ENCODE measurements at places on chromosomes 12 and 14. TPM values are rescaled to one million over a fixed set of nuclear protein-coding genes. Genes with fewer than 3 reads are reported as not detected.

GRCh38 chr12:128513331-128513730 lies 246.4 kb downstream of the TMEM132C start:
- H3K4me1 ChIP-seq: no peaks in the 10 kb centered on the region
- no peaks in the 10 kb centered on the region for H3K27me3 ChIP-seq
- DNase-seq: no peak
- H3K27ac ChIP-seq: no peak overlapping the region

DNA sequence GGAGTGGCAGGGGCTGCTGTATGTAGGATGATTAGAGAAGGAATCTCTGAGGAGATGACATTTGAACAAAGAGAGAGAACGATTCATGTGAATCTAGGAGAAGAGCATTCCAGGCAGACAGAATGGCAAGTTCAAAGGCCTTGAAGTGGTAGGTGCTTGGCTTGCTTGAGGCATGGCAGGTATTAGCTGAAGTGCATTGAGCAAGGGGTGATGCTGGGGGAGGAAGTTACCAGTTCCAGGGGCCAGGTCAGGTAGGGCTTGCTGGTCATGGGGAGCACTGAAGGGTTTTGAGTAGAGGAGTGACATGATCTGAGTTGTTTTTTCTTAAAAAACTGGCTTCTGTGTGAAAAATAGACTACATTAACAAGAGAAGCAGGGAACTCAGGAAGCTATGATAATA lies 71.8 kb downstream of the SPATS2 start:
- no peak overlapping the region for H3K27ac ChIP-seq
- H3K4me3 ChIP-seq: no peak overlapping the region
- peak; percentile 48 for DNase-seq
- no peaks in the 10 kb centered on the region for H3K36me3 ChIP-seq

GRCh38 chr12:66915306-66915904 lies 236.5 kb upstream of the GRIP1 start:
- H3K4me3 ChIP-seq: no peak overlapping the region
- DNase-seq: no peak
- H3K36me3 ChIP-seq: no peaks in the 10 kb centered on the region
- H3K27ac ChIP-seq: no peak overlapping the region

- DNase-seq: no peak
- no peak overlapping the region for H3K27ac ChIP-seq
- no peaks in the 10 kb centered on the region for H3K36me3 ChIP-seq
- H3K4me1 ChIP-seq: no peaks in the 10 kb centered on the region
- no peak overlapping the region for H3K4me3 ChIP-seq
These were observed 4.5 kb downstream of the GRIN2B start for GRCh38 chr12:13976880-13977279.

DNA sequence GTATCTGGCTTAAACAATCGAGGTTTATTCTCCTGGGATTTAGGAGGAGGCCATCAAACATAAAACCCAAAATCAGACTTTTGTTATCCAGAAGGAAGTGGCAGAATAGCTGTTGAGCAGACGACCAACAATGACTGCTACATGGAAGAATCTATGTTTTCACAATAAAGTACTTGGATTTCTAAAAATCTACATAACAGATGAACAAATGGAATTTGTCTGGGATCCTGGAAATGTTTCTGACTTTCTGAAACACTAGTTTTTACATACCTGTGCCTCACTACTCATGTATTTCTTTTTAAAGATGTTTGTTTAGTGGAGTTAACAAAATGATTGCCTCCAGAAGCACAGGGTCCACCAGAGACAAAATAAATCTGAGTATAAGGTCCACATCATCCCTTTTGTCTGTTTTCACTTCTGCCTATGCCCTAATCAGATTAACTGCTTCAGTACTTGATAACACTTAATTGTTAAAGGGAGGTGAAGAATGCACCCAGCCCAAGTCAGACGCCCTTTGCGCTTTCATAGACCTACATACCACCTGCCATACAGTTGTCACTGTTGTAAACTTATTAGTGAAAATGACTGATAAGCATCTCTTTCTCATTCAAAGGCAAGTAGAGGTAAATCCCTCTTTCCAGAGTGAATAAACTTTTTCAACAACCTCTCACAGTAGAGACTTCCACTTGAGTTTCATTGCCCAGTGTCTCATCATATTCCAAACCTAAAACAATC lies 164.6 kb downstream of the EGLN3 start:
- no peaks in the 10 kb centered on the region for H3K27me3 ChIP-seq
- no peaks in the 10 kb centered on the region for H3K4me1 ChIP-seq
- no peak overlapping the region for H3K4me3 ChIP-seq
- no peak for DNase-seq
- no peak overlapping the region for H3K27ac ChIP-seq

DNA sequence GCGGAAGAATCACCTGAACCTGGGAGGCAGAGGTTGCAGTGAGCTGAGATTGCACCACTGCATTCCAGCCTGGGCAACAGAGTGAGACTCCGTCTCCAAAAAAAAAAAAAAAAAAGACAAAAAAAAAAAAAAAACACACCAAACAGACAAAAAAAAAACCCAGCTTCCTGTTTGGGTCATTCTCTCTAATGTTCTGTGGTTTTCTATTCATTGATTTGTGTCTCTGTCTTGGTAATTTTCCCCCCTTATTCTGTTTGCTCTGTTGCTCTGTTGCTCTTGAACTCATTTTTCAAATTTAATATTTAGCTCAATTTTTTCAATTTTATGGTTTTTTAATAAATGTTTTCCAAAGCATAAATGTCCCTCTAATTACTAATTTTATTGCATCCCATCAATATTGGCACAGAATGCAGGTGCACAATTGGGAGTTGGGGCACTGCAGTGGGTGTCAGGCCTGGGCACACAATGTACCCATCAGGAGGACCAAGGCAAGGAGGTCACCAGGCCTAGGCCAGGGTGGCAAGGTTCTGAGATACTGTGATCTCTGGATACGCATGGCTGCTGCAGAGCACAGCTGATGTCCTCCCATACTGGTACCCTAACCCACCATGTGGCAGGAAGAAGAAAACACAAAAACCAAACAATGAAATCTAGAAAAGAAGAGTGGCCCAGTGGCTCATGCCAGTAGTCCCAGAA lies 8.0 kb upstream of the GNPTAB start:
- no peak overlapping the region for H3K27ac ChIP-seq
- no peak overlapping the region for H3K4me3 ChIP-seq
- no peaks in the 10 kb centered on the region for H3K36me3 ChIP-seq
- H3K27me3 ChIP-seq: no peaks in the 10 kb centered on the region
- no peak for DNase-seq

- no peak overlapping the region for H3K27ac ChIP-seq
- no peaks in the 10 kb centered on the region for H3K4me1 ChIP-seq
- no peak for DNase-seq
- no peak overlapping the region for H3K4me3 ChIP-seq
- H3K36me3 ChIP-seq: no peaks in the 10 kb centered on the region
- no peaks in the 10 kb centered on the region for H3K27me3 ChIP-seq
These were observed 11.6 kb upstream of the CSRP2 start for GRCh38 chr12:76890151-76891143.

GRCh38 chr14:55835985-55836384 lies 256.0 kb downstream of the KTN1 start:
- no peaks in the 10 kb centered on the region for H3K4me1 ChIP-seq
- no peak overlapping the region for H3K27ac ChIP-seq
- H3K27me3 ChIP-seq: no peaks in the 10 kb centered on the region
- no peaks in the 10 kb centered on the region for H3K36me3 ChIP-seq

DNA sequence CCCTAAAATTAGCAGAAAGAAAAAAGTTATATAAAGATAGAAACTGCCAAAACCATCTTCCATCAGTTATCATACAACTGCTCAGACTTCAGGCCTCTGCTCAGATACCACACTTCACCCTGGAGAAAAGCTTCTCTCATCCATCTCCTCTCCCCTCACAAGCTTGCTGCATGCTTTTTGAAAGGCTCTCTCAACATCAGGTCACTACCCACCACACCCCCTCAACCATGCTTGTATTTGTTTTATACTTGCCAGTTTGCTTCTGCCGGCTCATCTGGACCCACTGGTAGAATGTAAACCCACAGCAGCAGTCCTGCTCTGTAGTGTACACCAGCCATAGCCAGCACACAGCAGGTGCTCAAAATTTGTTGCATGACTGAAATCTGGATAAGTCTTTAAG lies 8.8 kb downstream of the PPP1CC start:
- no peak overlapping the region for H3K27ac ChIP-seq
- peaks cover 8% of the 10 kb centered on the region for H3K36me3 ChIP-seq
- no peak overlapping the region for H3K4me3 ChIP-seq

DNA sequence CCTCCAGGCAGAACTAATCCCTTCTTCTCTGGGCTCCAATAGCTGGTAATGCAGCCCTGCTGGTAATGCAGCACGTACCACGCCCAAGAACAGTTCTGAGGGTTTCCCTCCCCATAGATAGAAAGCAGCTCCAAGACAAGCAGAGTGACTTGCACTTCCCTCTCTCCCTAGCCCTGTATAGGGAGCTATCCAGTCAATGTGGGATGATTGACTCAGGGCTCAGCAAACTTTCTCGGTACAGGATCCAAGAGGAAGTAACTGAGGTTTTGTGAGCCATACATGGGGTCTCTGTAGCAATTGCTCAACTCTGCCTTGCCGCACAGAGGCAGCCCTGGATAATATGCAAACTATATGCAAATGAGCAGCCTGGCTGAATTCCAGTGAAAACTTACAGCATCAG lies 15.5 kb upstream of the FKBP4 start:
- no peaks in the 10 kb centered on the region for H3K36me3 ChIP-seq
- H3K27me3 ChIP-seq: no peaks in the 10 kb centered on the region
- H3K4me3 ChIP-seq: no peak overlapping the region

DNA sequence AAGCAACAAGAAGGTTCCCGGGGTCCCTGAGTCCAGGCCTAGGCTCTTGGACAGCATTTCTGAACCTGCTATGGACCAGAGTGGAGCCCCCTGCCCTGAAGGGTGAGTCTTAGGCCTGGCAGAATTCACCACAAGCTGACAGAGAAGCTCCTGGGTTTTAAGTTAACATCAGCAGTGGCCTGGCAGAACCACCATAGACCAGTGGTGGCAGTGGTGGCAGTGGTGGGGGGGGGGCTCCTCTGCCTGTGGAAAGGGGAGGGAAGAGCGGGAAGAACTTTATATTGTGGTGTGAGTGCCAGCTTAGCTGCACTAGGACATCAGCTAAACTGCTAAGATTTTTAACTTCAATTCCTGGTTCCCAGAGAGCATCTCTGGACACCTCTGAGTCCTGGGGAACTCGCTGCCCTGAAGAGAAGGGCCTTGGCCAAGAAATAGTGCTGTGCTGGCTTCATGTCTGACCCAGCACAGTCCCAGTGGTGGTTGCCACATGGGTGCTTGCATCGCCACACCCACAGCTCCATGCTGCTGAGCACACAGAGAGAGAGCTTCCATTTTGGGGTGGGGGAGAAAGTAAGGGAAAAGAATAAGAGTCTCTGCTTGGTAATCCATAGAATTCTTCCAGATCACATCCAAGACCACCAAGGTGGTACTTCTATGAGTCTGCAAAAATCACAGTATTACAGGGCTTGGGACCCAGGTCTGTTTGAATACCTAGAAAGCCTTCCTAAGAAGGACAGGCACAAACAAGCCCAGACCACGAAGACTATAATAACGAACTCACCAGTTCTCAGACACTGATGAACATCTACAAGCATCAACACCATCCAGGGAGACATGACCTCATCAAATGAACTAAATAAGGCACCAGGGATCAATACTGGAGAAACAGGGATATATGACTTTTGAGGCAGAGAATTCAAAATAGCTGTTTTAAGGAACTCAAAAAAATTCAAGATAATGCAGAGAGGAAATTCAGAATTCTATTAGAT lies 20.4 kb upstream of the RNF212B start:
- no peaks in the 10 kb centered on the region for H3K4me1 ChIP-seq
- no peak for DNase-seq
- no peak overlapping the region for H3K4me3 ChIP-seq
- no peaks in the 10 kb centered on the region for H3K27me3 ChIP-seq
- H3K36me3 ChIP-seq: no peaks in the 10 kb centered on the region

Gene CLEC4D
- total RNA-seq: not detected

- H3K4me1 ChIP-seq: peaks cover 4% of the 10 kb centered on the region
- no peaks in the 10 kb centered on the region for H3K27me3 ChIP-seq
- H3K27ac ChIP-seq: no peak overlapping the region
These were observed 188.7 kb upstream of the TMEM260 start for GRCh38 chr14:56390859-56391258.

GRCh38 chr12:71846322-71846940 lies 6.9 kb downstream of the TBC1D15 start:
- H3K4me1 ChIP-seq: peaks cover 16% of the 10 kb centered on the region
- no peak overlapping the region for H3K27ac ChIP-seq
- no peaks in the 10 kb centered on the region for H3K36me3 ChIP-seq

GRCh38 chr14:58395562-58395811 lies 243 bp upstream of the TOMM20L start:
- peak overlapping the region; percentile 77 for H3K27ac ChIP-seq

Gene PPP1R12A
- 90.0 TPM for total RNA-seq

DNA sequence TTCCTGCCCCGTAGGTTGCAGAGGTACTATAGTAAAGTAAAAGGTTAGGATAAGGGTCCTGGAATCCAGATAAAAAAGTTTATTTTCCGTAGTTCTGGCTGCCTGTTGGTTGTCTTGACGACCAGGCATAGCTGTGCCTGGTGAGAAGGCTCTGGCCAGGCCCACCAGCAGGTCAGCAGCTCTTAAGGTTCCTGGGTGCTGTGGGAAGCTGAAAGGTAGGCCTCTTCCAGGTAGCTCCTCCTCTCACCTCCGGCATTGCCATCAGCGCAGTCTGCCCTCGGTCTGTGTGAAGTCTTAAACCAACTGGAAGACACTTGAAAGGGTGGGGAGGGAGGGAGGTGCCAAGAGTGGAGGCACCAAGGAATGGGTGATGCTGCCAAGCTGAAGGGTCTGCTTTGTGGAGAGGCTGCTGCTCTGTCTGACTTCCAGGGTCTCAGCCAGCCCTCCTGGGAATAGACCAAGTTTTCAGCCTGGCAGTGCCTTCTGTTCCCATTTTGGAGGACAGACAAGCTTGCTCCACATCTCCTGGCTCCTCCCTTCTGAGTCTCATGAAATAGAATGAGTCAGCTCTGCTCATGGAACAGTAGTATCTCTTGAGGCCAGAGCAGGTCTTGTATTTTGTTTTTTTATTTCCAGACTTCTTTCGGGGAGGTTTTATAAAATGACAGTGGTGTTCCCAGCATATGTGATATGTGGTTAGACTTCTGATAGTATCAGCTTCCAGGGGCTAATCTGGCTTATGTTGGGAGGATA lies 5.2 kb upstream of the ACADS start:
- no peak overlapping the region for H3K4me3 ChIP-seq
- no peak overlapping the region for H3K27ac ChIP-seq
- H3K4me1 ChIP-seq: peaks cover 13% of the 10 kb centered on the region
- H3K36me3 ChIP-seq: peaks cover 65% of the 10 kb centered on the region
- no peak for DNase-seq
- no peaks in the 10 kb centered on the region for H3K27me3 ChIP-seq

Gene KLRC2
- total RNA-seq: 0.33 TPM

GRCh38 chr14:64554556-64554955 lies 4.8 kb downstream of the PPP1R36 start:
- peaks cover 7% of the 10 kb centered on the region for H3K4me1 ChIP-seq
- H3K4me3 ChIP-seq: no peak overlapping the region
- H3K27ac ChIP-seq: no peak overlapping the region

Gene MED13L
- 168 TPM for total RNA-seq

- no peak for DNase-seq
- peaks cover 18% of the 10 kb centered on the region for H3K4me1 ChIP-seq
- H3K27me3 ChIP-seq: no peaks in the 10 kb centered on the region
- no peak overlapping the region for H3K4me3 ChIP-seq
These were observed 408.2 kb downstream of the AEBP2 start for GRCh38 chr12:19847294-19848059.

- H3K4me1 ChIP-seq: no peaks in the 10 kb centered on the region
- H3K36me3 ChIP-seq: no peaks in the 10 kb centered on the region
- H3K4me3 ChIP-seq: no peak overlapping the region
- H3K27me3 ChIP-seq: no peaks in the 10 kb centered on the region
- no peak overlapping the region for H3K27ac ChIP-seq
These were observed 190.1 kb upstream of the FOXG1 start for GRCh38 chr14:28576523-28576922.

GRCh38 chr12:51262758-51263177 lies 7.4 kb downstream of the SMAGP start:
- no peaks in the 10 kb centered on the region for H3K36me3 ChIP-seq
- DNase-seq: peak; percentile 78
- H3K4me3 ChIP-seq: no peak overlapping the region
- H3K27ac ChIP-seq: no peak overlapping the region
- no peaks in the 10 kb centered on the region for H3K27me3 ChIP-seq

Measured in thyroid gland (tissue), 4 donors.